ENCODE measurements at places on chromosomes 1 and 21.

DNA sequence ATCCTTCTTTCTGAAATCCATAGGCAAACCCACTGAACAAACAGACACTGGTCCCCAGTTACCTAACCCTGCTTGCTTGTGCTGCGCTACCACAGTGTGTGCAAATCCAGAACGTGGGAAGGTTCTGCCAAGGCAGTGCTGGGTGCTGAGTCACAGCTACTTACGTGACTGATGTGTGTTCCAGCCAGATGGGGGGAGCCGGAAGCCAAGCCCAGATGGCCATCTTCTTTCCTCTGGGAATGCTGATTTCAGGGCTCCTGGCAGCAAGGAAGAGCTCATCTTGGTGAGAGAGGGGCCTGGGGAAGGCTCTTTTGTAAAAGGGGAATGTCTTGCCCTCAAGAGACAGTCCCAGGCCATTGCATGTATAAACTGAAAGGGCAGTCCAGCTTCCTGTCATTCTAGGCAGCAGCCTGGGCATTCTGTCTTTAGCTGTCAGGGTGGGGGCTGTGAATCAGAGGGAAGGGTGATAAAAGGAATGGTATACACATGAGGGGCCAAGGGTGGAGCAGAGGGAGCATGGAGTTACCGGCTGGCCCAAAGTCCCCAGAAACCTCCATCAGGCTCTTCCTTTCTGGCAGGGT is 54.1 kb downstream of the CD46 start:
- no peak for DNase-seq
- peak overlapping the region; percentile 54 for H3K27ac ChIP-seq
- H3K36me3 ChIP-seq = no peaks in the 10 kb centered on the region
- peaks cover 7% of the 10 kb centered on the region for H3K4me1 ChIP-seq
- H3K4me3 ChIP-seq = no peak overlapping the region

- H3K4me1 ChIP-seq = no peaks in the 10 kb centered on the region
- H3K4me3 ChIP-seq = no peak overlapping the region
- H3K36me3 ChIP-seq = no peaks in the 10 kb centered on the region
- H3K27ac ChIP-seq = no peak overlapping the region
Observed at GRCh38 chr1:106600626-106601025, 455.8 kb upstream of the PRMT6 start.

DNA sequence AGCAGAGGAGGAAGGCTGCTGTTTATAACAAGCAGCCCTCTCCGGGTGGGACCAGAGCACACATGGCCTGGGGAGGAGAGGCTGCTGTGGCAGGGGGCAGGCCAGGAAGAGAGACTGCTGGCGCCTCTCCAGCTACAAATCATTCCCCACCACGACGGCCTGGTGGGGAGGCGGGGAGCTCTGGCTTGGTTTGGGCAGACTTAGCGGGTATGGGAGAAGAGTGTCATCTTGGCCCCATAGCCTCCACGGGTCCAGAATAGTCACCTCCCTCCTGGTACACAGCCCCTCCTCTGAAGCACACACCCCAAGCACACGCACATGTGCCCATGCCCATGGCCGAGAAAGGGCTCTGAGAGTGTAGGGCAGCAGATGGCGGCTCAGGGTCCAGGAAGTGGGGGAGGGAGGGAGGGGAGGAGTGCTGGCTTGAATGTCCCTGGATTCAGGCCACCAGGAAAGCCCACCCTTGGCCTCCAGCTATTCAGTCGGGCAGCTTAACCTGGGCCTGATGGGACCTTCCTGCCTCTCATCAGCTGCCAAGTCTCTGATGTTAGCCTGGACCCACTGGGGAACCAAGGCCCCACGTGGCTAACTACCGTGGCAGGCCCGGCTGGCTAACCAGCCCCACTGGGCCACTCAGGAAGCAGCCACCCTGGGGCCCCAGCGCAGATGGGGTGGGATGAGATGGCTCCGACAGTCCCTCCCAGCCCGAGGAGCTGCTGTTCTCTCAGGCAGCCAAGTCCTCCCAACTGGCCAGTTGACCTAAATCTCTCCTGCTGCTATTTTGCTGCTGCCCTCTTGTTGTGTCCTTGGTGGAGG is 10.9 kb downstream of the LRP8 start:
- no peak overlapping the region for H3K4me3 ChIP-seq
- H3K27me3 ChIP-seq = no peaks in the 10 kb centered on the region
- H3K36me3 ChIP-seq = no peaks in the 10 kb centered on the region
- no peak overlapping the region for H3K27ac ChIP-seq
- peaks cover 42% of the 10 kb centered on the region for H3K4me1 ChIP-seq

DNA sequence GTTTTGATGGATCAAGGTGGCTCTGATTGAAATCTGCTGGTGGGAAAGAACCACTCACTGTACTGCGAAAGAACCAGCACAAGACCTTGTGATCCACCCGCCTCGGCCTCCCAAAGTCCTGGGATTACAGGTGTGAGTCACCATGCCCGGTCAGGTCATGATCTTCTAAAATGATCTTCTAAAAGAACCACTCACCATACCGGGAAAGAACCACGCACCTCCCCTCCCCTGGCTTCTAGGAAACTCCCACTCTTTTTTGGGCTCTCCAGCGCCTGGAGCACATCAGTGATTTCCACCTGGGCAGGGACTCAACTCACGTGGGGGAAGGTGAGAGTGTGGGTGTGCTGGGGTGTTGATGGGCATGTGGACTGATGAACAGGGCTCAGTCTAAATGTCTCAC is 7.9 kb upstream of the RAB7B start:
- DNase-seq = no peak
- no peaks in the 10 kb centered on the region for H3K36me3 ChIP-seq
- H3K27ac ChIP-seq = no peak overlapping the region
- H3K4me1 ChIP-seq = no peaks in the 10 kb centered on the region
- H3K4me3 ChIP-seq = no peak overlapping the region

- DNase-seq = no peak
- H3K27me3 ChIP-seq = no peaks in the 10 kb centered on the region
- H3K4me3 ChIP-seq = no peak overlapping the region
- H3K36me3 ChIP-seq = no peaks in the 10 kb centered on the region
- H3K4me1 ChIP-seq = no peaks in the 10 kb centered on the region
Observed at GRCh38 chr1:211247921-211248320, 11.2 kb upstream of the RCOR3 start.

GRCh38 chr21:25449950-25450349 is 157.3 kb downstream of the MRPL39 start:
- no peak for DNase-seq
- H3K4me1 ChIP-seq = no peaks in the 10 kb centered on the region
- no peaks in the 10 kb centered on the region for H3K36me3 ChIP-seq
- H3K27me3 ChIP-seq = no peaks in the 10 kb centered on the region
- H3K27ac ChIP-seq = no peak overlapping the region

- no peak overlapping the region for H3K4me3 ChIP-seq
- no peak overlapping the region for H3K27ac ChIP-seq
- H3K4me1 ChIP-seq = no peaks in the 10 kb centered on the region
- no peaks in the 10 kb centered on the region for H3K36me3 ChIP-seq
- DNase-seq = no peak
- no peaks in the 10 kb centered on the region for H3K27me3 ChIP-seq
Observed at GRCh38 chr21:19228226-19228625, 824.6 kb upstream of the TMPRSS15 start.

DNA sequence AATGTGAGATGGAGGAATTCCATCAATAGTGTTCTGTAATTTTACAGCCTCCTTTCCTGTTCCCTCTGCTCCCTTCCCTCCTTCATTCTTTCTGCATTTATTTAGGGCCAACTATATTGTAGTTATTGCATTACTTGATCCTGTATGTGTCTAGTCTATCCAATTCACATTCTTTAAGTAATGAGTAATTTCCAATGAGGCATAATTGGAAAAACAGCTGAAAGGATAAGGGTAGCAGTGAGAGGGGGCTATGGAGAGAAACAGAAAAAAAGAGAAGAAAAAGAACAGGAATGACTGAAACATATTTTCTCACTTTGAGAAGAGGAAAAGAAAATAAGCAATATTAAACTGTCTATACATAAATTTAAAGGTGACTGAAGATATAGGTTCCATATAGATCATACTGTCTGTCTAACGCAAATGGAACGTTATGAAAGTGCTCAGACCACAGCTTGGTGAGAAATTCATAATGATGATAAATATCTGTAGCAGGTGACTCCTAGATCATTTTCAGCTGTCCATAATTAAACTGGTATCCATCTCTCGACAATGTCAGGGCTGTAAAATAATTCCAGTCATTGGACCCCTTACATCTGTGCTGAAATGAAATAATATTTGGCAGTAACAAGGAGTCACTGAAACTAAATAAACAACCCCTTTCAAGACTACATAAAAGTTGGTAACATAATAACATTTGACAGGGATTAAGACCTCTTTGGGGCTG is 61.8 kb downstream of the SPAG17 start:
- no peaks in the 10 kb centered on the region for H3K36me3 ChIP-seq
- no peaks in the 10 kb centered on the region for H3K4me1 ChIP-seq
- no peak overlapping the region for H3K4me3 ChIP-seq
- H3K27ac ChIP-seq = no peak overlapping the region

GRCh38 chr1:215863796-215864195 is 296.7 kb downstream of the KCTD3 start:
- no peaks in the 10 kb centered on the region for H3K27me3 ChIP-seq
- no peaks in the 10 kb centered on the region for H3K4me1 ChIP-seq
- no peak overlapping the region for H3K27ac ChIP-seq
- no peak for DNase-seq

DNA sequence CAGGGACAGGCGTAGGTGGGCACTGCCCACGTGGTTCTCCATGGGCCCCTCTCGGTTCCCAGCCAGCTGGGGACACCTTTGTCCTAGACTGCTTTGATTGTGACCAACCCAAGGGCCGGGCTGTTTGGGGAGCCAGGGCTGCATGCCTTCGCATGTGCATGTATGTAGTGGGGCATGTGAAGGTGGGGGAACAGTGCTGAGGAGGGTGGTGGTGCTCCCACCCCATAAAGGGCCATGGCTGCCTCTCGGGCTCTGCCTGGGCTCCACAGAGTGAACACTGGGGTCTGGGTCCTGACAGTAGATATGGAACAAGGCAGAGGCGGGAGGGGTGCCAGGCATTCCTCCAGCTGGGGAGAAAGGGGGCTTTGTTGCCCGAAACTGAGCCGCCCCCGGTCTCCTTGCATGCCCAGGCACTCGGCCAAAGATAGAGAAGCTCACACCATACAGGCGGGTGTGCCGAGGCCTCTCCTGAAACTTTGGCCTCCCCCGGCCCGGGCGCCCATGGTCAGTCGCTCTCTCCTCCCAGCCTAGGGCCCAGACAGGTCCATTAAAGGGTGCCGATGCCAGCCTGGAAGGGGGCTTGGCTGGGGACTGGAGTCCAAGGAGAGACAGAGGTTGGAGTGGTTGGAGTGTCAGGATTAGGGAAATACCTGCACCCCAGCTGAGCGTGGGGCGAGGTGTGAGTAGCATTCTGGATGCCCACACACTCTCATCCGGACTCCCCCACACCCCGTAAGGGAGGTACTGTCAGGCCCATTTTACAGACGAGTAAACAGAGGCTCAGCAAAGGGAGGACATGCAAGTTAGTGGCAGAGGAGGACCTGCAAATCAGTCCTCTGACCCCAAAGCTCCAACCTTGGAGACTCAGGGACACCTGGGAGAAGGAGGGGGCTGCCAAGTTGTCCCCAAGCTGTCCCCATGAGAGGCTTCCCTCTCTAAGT is 41.1 kb downstream of the EPHA2 start:
- H3K36me3 ChIP-seq = no peaks in the 10 kb centered on the region
- no peak overlapping the region for H3K27ac ChIP-seq
- DNase-seq = peak; percentile 45
- H3K4me1 ChIP-seq = peaks cover 25% of the 10 kb centered on the region

GRCh38 chr1:121483234-121483633 is 298.5 kb downstream of the SRGAP2C start:
- H3K36me3 ChIP-seq = no peaks in the 10 kb centered on the region
- no peak overlapping the region for H3K4me3 ChIP-seq
- no peak overlapping the region for H3K27ac ChIP-seq
- no peaks in the 10 kb centered on the region for H3K27me3 ChIP-seq
- no peak for DNase-seq

DNA sequence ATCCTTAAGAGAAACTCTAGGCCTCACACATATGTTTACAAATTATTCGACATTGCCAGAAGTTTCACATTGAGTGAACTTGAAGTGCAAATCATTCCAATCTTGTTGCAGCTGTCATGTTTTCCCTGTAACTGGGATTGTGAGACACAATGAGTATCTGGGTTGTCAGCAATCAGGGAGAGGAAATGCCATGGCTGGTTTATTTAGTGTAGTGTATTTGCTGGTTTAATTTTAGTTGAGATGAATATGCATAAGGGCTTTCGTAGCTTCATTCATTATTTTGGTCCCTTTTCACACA is 54.2 kb upstream of the USP1 start:
- no peaks in the 10 kb centered on the region for H3K27me3 ChIP-seq
- no peaks in the 10 kb centered on the region for H3K36me3 ChIP-seq
- no peak overlapping the region for H3K27ac ChIP-seq
- no peak overlapping the region for H3K4me3 ChIP-seq
- no peak for DNase-seq

GRCh38 chr1:108554682-108555427 is 5.0 kb upstream of the EEIG2 start:
- no peaks in the 10 kb centered on the region for H3K36me3 ChIP-seq
- no peak overlapping the region for H3K27ac ChIP-seq

- no peak for DNase-seq
- H3K27ac ChIP-seq = no peak overlapping the region
- no peaks in the 10 kb centered on the region for H3K27me3 ChIP-seq
- H3K4me3 ChIP-seq = no peak overlapping the region
Observed at GRCh38 chr1:41813226-41813625, 105.5 kb downstream of the HIVEP3 start.

DNA sequence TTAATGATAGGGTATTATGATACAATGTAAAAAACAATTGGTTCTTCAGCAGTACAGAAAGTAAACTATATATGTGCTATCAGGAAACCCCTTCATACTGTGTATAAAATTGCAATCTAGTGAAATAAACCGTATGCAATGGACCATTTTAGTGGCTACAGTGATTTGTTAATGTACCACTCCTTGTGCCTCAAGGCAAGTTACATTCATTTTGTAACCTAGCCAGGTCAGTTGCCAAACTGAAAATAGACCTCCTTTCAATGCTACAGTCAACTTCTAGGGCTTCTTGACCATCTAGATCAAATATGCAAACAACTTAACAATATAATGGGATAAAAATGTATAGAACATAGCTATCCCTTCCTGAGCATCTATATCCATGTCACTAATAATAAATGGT is 52.0 kb upstream of the RAVER2 start:
- no peak for DNase-seq
- no peak overlapping the region for H3K27ac ChIP-seq
- no peak overlapping the region for H3K4me3 ChIP-seq
- no peaks in the 10 kb centered on the region for H3K27me3 ChIP-seq
- no peaks in the 10 kb centered on the region for H3K4me1 ChIP-seq
